ENCODE measurements at places on chromosomes 12 and 14.

GRCh38 chr14:57375156-57375555 lies 15.2 kb upstream of the NAA30 start:
- no peak for DNase-seq

- no peak for DNase-seq
Observed at GRCh38 chr14:33510991-33511390, 439.9 kb downstream of the EGLN3 start.

GRCh38 chr14:61128382-61129167 lies 147.5 kb downstream of the SLC38A6 start:
- no peak for DNase-seq

DNA sequence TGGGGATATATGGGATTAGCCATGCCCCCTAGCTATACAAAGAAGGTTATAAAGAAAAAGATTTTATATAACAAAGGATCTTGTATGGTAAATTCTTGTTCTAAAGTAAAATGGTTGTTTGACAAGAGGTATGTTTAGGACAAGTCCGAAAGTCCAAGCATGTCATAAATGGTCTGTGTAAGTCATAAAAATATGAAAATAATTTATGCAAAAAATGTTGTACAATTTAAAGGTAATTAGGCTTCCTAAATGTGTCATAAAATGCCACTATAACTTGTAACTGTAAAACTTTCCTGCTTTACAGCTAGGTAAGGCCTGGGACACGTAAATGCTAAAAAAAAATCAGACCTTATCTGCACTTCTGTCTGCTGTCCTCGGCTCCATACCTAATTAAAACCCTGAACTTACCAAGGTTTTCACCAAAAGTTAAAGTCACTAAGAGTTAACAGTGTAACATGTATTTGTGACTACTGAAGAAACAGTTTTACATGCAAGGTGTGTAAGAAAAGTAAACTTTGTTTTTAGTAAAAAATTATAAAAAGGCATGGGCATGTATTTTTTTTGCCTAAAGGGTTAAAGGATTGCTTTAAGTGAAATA lies 110.0 kb upstream of the RESF1 start:
- DNase-seq, result no peak

DNA sequence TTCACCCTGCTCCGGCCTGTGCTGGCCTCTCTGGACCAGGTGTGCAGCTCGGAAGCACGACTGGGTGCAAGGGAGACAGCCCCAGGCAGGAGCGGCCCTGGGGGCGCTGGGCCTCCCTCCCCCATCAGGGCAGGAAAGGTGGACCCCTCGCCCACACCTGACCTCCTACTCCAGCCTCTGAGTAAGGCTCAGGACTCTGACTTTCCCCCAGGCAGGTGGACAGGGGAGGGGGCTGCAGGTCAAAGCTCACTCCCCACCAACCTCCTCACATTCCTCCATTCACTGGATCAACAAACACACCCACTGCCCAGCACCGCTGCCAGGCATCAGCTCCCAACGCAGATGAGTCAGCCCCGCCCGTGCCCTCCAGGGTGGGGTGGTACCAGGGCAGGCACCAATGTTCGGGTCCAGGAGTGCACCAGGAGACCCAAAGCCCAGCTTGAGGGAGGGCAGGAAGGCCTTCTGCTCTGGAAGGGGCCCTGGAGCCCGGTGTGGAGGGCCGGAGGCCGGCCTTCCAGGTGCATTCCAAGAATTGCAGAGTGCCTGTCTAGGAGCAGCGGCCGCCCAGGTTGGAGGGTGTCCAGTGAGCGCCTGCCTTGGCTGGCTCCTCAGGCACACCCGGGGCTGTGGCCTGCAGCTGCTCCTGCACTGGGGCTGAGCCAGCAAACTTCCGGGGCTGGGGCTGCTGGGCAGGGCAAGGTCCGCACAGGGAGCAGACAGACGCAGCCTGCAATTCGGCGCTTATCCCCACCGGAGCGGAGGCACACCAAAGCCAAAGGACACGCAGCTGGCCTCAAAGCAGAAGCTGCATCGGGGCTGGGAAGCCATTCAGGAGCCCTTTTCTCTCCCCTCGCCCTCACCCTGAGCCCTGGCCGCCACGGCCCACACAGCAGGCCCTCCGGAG lies 1.6 kb upstream of the INF2 start:
- DNase-seq, result no peak

- DNase-seq, result no peak
Observed at GRCh38 chr14:30564868-30565248, 5.9 kb downstream of the G2E3 start.

DNA sequence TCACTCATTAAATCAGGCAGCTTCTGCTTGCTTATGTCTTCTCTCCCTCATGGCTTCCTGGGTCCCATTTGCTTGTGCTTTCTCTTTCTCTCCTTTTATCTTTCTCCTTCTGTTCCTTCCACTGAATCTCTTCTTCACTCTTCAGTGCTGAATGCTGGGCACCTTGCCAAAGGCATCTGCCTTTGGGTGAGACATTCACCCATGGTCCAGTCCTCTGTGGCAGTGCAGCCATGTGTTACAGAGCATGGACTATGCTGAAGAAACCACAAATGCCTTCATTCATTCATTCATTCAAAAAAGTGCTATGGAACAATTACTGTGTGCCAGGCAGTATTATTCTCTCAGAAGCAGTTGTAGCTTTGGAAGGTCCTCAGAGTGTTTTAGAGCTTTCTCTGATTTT lies 344.4 kb upstream of the STXBP6 start:
- DNase-seq, result no peak

DNA sequence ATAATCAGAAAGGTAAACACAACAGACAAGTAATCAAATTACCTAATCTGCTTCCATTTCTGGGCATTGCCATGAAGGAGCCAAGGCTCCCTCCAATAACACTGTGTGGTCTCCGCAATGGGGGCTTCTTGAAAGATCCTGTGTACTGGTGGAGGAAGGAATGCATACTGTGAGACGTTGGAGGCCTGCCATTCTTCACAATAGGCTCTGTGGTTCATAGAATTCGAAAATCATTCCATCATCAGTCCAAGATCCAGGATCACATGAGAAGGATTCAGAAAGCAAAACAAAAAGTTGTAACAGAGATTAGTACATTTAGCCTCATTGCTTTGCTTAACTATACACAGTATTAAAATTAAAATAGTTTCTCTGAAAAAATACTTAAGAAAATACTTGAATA lies 76.3 kb downstream of the CDK17 start:
- DNase-seq, result no peak

DNA sequence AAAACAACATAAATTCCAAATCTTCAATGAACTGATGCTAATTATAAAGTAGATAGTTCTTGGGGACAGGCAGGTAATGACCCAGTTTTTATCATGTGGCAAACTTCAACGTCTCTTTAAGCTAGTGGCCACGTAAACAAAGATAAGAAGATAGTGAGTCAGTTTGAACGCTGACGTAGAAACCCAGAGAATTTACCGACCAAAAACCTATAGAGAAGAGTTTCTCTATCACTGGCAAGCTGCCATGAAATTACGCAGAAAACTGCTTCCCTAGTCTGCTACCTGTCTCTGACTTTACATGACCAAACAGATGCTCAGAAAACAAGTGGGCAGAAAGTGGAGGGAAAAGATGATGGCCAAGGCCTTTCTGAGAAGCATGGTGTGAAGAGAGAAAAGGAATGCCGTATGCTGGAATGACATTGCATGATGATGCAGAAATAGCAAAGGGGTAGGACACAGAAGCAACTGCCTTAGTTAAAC lies 136.3 kb downstream of the ITPR2 start:
- DNase-seq, result no peak

GRCh38 chr12:30965613-30965985 lies 39.1 kb downstream of the TSPAN11 start:
- no peak for DNase-seq

- no peak for DNase-seq
Observed at GRCh38 chr14:99063620-99064225, 208.3 kb downstream of the BCL11B start.

GRCh38 chr12:8668441-8668840 lies 5.8 kb upstream of the MFAP5 start:
- DNase-seq, result no peak

GRCh38 chr12:18580291-18580690 lies 157.5 kb downstream of the PLCZ1 start:
- DNase-seq, result no peak
